ENCODE measurements at places on chromosomes 7 and 10. TPM values are rescaled to one million over a fixed set of nuclear protein-coding genes. Genes with fewer than 3 reads are reported as not detected.

LIPA gene
- total RNA-seq: 14.0 TPM

EN2 gene
- 5.5 TPM for total RNA-seq

SGMS1 gene
- total RNA-seq: 25.2 TPM

FGF8 gene
- total RNA-seq: 0.40 TPM

COL28A1 gene
- total RNA-seq: not detected

NPFFR1 gene
- total RNA-seq: not detected

ZNF117 gene
- 2.4 TPM for total RNA-seq

ATXN7L1 gene
- 6.5 TPM for total RNA-seq

BHLHA15 gene
- 0.64 TPM for total RNA-seq

TNPO3 gene
- total RNA-seq: 43.8 TPM

FGL2 gene
- total RNA-seq: not detected

LRGUK gene
- 0.57 TPM for total RNA-seq

EXOC6 gene
- total RNA-seq: 12.0 TPM

SORBS1 gene
- 3.1 TPM for total RNA-seq

ATG9B gene
- not detected for total RNA-seq

GJC3 gene
- not detected for total RNA-seq

Data from A375 (cell line).